Tongue (tissue), 3 donors: ENCODE measurements at places on chromosomes 3 and 15. TPM values are rescaled to one million over a fixed set of nuclear protein-coding genes. Genes with fewer than 3 reads are reported as not detected.

Gene TRH
- 0.62 TPM for total RNA-seq

Gene ENTPD3
- 3.0 TPM for total RNA-seq

Gene RPLP1
- 101 TPM for total RNA-seq

Gene ADAMTS9
- 165 TPM for total RNA-seq

Gene TP53BP1
- total RNA-seq: 87.9 TPM

Gene SAMMSON
- total RNA-seq: 0.41 TPM

Gene HAPLN3
- total RNA-seq: 6.1 TPM

Gene GOLGA8M
- 0.10 TPM for total RNA-seq

Gene CTDSPL
- total RNA-seq: 29.4 TPM

Gene GOLGA8G
- not detected for total RNA-seq

Gene TLR9
- not detected for total RNA-seq

Gene GPR27
- total RNA-seq: 5.1 TPM

Gene CORO2B
- total RNA-seq: 2.3 TPM

Gene IL5RA
- 0.31 TPM for total RNA-seq

Gene ACSBG1
- 1.5 TPM for total RNA-seq

Gene LYSMD2
- total RNA-seq: 4.7 TPM

Gene KBTBD13
- 2.6 TPM for total RNA-seq

Gene KNG1
- total RNA-seq: not detected

Gene PYGO1
- 22.6 TPM for total RNA-seq

Gene MAP4
- total RNA-seq: 251 TPM

Gene ATXN7
- 18.3 TPM for total RNA-seq

Gene REC114
- total RNA-seq: not detected

Gene BFSP2
- total RNA-seq: not detected

Gene GOLGA8K
- not detected for total RNA-seq

Gene IL17RE
- 4.8 TPM for total RNA-seq

Gene SEMA3B
- total RNA-seq: 45.2 TPM

Gene VIPR1
- total RNA-seq: 18.7 TPM

Gene SLC35G2
- 4.2 TPM for total RNA-seq

Gene CFAP100
- not detected for total RNA-seq

Gene MFGE8
- 53.5 TPM for total RNA-seq

Gene SENP8
- total RNA-seq: 4.7 TPM
